Body of pancreas (tissue), 4 donors: ENCODE measurements at places on chromosomes 1 and 21.

- no peak for DNase-seq
Measured at GRCh38 chr1:206682111-206682510, 2.6 kb upstream of the MAPKAPK2 start.

GRCh38 chr1:88421997-88422396 lies 262.1 kb upstream of the PKN2 start:
- DNase-seq = no peak

DNA sequence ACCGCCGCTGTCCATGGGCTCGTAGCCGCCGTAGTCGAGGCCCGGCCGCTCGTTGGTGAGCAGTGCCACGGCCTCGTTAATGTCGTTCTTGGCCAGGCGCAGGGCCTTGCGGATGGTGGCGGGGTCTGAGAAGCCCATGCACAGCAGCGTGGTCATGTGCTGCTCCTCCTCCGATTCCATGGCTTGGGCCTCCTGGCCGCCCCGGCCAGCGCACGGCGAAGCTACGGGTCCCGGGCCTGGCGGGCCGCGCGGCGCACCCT lies 300 bp downstream of the USP24 start:
- DNase-seq = peak; percentile 55

DNA sequence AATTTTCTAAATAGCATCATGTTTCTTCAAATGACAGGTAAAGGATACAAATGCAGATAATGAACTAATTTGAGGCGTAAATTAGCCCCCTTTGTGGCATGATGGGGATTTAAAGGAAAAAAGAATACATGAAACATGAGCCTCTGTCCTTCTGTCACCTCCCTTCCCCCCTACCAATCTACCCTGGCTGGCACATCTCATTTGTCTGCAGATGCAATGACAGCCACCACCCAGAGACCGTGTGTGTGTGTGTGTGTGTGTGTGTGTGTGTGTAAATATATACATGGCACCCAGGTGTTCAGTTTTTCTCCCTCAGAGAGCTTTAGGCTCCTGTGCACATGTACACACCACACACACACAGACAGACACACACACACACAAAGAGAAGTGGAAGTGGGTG lies 451.1 kb downstream of the RWDD3 start:
- DNase-seq = no peak

DNA sequence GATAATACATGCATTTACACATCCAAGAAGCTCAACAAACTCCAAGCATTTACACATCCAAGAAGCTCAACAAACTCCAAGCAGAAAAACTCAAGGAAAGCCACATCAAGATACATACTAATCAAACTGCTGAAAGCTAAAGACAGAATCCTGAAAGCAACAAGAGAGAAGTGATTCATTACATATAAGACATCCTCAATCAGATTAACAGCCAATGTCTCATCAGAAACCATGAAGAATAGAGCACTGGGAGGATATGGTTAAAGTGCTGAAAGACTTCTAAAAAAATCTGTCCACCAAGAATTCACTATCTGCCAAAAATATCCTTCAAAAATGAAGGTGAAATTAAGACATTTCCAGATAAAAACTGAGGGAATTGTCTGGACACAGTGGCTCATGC lies 45.7 kb upstream of the BATF3 start:
- no peak for DNase-seq

- DNase-seq = no peak
Measured at GRCh38 chr21:33238565-33239255, 9.0 kb downstream of the IFNAR2 start.

- no peak for DNase-seq
Measured at GRCh38 chr1:232084584-232085223, 458.1 kb downstream of the DISC1 start.

DNA sequence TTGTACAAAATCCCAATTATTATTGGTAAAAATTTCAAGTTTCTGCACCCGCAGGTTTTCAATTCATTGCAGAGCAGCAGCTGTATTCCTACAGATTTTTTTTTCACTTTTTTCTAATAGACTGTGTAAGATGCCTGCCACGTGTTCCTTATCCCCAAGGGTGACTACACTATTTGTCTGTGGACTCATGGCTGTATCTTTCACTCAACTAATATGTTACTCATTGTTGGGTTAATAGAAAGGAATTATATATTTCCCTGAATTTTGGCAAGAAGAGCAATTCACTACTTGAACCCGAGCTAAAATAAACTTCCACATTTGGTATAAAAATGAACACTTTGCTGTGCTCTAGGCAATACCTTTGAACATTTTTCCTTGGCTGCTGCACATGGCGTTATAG lies 158.7 kb downstream of the NCAM2 start:
- DNase-seq = no peak

GRCh38 chr1:214349781-214350180 lies 68.8 kb downstream of the SMYD2 start:
- no peak for DNase-seq

- DNase-seq = no peak
Measured at GRCh38 chr1:31545927-31546540, 30.3 kb upstream of the TINAGL1 start.

GRCh38 chr1:42334240-42335049 lies 590 bp downstream of the FOXJ3 start:
- peak; percentile 34 for DNase-seq

DNA sequence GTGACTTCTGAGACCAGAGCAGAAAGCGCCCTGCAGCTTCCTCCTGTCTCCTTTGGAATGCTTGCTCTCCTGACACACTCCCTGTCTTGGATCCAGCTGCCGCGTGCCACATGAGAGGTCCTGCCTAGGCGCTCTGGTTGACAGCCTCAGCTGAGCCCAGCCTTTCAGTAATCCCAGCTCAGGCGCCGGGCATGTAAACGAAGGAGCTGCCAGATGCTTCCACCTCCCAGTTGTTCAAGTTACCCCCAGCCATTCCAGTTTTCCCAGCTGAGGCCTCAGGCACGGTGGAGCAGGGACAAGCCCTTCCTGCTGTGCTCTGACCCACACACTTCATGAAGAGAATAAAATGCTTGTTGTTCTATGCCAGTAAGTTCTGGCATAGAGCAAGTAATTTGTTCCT lies 14.3 kb upstream of the CD34 start:
- no peak for DNase-seq

GRCh38 chr1:203464226-203464625 lies 11.4 kb upstream of the PRELP start:
- DNase-seq = no peak

GRCh38 chr1:186473047-186473446 lies 12.1 kb upstream of the PDC start:
- DNase-seq = no peak

DNA sequence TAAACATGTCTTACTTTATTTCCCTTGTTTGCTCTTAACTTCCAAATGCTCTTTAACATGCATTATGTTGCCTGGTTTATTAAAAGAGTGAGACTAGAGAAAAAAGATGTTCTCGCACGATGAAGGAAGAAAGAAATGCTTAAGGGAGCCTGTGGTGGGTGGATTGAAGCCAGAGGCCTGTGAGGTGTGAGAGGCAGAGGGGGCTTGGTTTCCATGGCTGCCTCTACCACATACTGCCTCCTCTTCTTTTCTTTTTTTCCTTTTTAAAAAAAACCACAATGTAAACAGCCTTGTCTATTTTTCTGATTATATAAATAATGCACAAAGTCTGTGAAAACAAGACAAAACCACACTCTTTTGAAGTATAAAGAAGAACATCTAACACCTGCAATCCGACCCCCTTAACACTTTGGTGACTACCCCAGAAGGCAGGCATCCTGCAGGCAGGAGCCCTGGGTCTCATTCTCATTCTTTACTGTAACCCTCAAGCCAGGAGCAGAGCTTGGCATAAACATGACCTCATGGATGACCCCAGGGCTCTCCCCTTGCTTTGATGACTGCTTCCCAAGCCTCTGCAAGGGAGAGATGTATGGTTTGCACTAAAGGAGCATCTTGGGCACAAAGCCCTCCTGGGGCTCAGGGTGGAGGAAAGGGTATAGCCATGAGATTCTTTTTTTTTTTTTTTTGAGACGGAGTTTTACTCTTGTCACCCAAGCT lies 10.1 kb upstream of the PARP1 start:
- no peak for DNase-seq

- DNase-seq = no peak
Measured at GRCh38 chr1:53519421-53519820, 60.2 kb downstream of the DMRTB1 start.

DNA sequence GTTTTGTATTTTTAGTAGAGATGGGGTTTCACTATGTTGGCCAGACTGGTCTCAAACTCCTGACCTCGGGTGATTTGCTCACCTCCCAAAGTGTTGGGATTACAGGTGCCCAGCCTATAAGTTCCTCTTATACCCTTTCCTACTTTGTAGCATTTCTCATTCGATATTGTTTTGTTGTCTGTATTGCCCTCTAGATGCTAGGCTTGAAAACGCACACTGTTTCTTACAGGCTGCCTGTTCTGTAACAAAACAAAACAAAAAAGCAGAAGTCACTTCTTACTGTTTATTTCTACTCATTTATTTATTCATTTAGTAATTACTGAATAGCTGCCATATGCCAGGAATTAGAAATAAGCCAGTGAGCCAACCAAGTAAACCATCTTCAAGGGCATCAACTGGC lies 136.9 kb upstream of the BMP8A start:
- no peak for DNase-seq

DNA sequence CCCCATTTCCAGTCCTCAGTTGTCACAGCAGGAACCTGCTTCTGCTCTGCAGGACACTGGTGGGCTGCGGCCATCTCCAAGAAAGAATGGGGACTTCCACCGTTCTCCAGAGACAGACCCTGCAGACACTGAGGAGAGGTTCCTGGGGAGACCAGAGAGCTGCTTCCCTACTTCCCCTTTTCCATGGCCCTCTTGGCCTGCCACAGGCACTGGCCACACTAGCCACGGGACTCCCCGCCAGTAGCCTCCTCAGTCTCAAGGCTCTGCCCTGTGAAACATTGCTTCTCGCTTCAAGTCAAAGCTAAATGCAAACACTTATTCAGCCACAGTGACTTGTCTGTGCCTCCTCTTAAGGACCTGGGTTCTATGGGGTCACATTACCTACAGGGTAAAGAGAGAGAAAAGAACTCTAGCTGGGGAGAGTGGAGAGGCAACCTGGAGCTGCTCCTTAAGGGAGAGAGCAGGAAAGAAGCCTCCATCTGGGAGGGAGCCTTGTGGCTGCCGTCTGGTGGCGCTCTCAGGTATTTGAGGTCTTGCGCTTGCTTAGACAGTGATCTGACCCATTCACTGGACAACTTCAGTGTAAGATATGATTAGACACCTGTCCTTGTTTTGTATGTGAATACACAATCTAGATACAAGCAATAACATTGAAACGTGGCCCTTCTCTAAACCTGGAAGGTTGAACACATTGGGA lies 5.4 kb upstream of the SLAMF8 start:
- DNase-seq = no peak

DNA sequence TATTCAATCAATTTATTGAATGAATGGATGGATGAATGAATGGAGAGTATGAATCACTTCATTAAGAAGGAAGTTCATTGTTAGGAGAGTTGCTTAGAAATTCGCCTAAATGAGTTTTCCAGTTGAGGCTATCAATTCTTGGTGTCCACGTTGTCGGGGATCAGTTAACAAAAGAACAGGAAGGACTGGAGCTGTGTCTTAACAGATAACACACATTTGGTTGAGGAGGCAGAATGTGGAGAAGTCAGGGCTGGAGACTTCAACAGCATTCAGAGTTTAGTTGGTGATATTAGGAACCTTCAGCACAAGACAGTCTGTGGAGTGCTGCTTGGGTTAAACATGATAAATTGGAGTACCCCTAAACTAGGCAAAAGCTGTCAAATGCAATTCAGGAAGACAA lies 33.7 kb downstream of the ZBTB18 start:
- no peak for DNase-seq

GRCh38 chr1:220754918-220755295 lies 6.8 kb downstream of the MTARC2 start:
- no peak for DNase-seq

- peak; percentile 33 for DNase-seq
Measured at GRCh38 chr1:151711951-151712350, 4.7 kb downstream of the CELF3 start.

- DNase-seq = no peak
Measured at GRCh38 chr1:54376430-54377039, 29.7 kb downstream of the SSBP3 start.

DNA sequence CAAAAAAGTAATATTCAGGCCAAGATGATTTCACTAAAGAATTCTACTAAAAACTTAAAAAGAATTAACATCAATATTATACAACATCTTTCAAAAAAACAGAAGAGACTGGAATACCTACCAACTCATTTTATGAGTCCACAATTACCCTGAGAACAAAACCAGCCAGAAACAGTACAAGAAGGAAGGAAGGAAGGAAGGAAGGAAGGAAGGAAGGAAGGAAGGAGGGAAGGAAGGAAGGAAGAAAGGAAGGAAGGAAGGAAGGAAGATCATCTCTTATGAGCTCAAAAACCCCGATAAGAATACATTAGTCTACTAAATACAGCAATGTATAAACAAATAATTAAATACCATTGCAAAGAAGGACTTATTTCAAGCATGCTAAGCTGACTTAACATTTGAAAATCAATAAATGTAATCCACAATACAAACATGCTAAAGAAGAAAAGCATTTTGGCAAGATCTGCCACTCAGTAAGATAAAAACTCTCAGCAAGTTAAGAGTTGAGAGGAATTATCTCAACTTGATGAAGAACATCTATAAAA lies 149.9 kb upstream of the RGS18 start:
- DNase-seq = no peak

DNA sequence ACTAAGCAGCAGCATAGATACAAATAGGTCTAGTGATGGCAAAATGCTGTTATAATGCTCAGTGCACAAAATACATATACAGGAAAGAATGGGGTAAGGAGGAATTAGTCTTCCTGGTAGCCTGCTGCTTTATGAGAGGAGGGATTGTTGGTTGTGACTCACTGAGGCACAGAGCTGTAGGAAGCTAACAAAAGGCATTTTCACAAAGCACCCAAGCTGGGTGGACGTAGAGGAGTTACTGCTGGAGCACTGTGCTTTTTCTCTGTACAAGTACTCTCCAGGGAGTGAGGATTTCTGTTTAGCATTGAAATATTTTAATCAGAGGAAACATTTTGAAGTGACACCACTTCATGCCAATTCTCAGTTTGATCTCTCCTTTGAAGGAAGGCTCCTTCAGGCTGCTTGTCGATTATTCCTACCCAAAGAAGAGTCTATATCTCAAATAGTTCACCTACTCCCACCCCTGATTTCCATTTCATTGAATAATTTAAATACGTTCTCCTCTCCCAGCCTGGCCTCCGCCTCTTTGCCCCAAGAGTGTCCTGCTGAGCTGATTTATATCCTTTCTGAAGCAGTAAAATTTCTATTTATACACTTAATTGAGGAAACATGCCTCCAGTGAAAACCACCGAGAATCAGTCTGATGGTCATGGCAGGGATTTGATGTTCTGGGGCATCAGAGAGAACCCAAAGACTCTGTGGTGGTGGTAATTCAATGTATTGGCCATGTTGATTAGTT lies 271.9 kb downstream of the HHAT start:
- DNase-seq = no peak

- peak; percentile 29 for DNase-seq
Measured at GRCh38 chr1:165288350-165289120, 68.0 kb downstream of the LMX1A start.
